Left lung (tissue), 14 donors: ENCODE measurements at places on chromosomes 5 and 9.

GRCh38 chr9:125971050-125971449 lies 223.9 kb downstream of the PBX3 start:
- no peak for DNase-seq

DNA sequence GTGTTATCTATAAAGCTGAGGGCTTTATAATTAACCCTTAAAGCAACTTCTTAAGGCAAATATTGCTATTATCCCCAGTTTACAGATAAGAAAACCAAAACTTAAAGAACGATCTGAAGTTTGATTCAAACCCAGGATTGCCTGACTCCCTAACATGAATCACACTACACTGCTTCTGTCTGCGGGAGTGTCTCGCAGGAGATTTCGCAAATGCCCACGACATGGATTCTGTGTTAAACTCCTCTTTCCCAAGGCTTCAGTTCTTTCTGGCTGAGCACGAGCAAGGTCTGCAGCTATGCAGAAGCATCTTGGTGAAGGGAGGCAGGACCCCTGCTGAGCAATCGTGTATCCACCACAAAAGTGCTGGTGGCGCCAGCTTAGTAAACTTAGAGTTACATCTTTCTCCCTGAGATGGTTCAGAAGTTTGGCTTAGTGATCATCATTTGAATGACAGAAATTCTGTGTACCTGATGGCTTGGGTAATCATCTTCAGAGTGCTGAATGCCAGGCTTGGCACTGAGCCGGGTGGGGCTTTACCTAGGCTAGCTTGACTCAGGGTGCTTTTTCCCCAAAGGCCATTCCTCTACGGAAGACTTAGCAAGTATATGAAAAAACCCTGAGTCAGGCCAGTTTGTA lies 81.4 kb upstream of the PIK3R1 start:
- DNase-seq = no peak

GRCh38 chr5:44997506-44997905 lies 188.8 kb downstream of the MRPS30 start:
- DNase-seq = no peak

- no peak for DNase-seq
These were observed 115.3 kb downstream of the PSD2 start for GRCh38 chr5:139910901-139911300.
